Stimulated activated CD8-positive, alpha-beta memory T cell treated with anti-CD3 and anti-CD28 coated beads, Interleukin-12 subunit alpha, Interleukin-12 subunit beta, amount 100 ng/mL, for 1 hour (primary cell): ENCODE measurements at places on chromosomes 2 and 18.

DNA sequence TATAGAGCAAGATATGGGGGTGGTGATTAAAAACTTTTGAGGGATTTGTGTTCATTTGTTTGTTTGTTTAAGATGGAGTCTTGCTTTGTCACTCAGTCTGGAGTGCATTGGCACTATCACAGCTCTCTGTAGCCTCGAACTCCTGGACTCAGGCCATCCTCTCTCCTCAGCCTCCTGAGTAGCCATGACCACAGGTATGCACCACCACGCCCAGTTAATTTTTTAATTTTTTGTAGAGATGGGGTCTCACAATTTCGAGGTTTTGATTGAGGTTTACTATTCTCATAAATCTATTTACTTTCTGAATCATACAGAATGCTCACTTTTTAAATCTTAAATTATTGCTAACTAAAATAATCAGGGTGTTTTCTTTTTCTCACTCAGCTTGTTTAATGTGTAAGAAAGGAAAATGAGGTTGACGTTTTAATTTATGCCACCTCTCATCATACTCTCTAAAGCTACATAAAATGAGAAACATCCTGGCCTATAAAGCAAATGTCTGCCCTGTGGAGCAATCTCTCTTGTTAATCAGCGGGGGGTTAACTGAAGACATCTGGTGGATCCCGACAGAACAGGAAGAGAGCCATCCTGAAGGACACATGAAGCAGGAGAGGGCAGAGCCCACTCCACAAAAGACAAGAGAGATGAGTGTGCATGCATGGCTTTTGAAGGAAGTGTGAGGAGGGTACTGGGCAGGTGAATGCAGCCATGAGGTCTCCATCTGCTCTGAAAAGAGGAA, 589.1 kb upstream of the SLC8A1 start:
- DNase-seq = no peak

DNA sequence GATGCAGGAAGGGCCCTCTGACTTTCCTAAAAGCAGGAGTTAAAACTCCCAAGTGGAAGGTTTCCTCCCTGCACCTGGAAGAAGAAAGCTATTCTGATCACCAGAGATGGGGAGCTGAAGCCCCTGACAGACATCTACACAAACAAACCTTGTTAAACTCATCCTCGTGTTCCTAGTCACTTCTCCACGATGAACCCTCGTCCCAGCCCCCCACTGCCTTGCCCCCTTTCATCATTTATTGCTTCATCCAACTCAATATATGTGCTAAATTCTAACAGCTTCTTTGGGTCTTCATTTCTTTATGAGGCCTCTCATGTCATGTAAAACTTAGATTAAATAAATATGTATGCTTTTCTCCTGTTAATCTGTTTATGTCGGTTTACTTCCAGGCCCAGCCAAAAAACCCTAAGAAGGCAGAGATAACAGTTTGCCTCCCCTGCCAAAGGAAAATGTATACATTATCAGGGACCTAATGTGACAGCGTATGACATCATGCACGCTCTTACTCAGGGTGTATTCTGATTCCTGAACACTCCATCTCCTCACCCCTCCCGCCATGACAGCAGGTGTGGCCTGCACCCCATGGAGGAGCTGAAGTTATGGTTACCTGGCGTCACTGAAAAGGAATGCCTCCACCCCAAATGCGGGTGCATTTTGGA, 287.2 kb downstream of the STK39 start:
- DNase-seq = no peak

DNA sequence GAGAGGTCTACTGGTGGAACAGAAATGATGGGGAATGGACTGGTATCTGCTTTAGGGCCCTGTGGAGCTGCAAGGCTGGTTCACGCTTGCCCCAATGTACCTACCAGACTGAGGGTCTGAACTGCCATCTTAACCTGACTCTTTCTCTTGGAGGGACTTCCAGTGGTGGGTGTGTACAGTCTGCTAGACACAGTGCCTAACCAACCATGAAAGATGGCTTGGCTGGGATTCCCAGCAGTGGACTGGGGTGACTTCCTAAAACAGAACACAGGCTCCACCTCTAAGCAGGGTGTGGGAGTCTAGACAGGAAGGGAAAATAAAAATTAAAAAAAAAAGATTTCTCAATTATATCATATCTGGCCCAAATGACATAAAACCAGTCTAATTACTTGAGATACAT, 25.5 kb upstream of the MYO3B start:
- no peak for DNase-seq

- no peak for DNase-seq
Measured at GRCh38 chr2:99771681-99772333, 282.0 kb upstream of the REV1 start.

- no peak for DNase-seq
Measured at GRCh38 chr18:32905651-32906050, 132.8 kb upstream of the KLHL14 start.

DNA sequence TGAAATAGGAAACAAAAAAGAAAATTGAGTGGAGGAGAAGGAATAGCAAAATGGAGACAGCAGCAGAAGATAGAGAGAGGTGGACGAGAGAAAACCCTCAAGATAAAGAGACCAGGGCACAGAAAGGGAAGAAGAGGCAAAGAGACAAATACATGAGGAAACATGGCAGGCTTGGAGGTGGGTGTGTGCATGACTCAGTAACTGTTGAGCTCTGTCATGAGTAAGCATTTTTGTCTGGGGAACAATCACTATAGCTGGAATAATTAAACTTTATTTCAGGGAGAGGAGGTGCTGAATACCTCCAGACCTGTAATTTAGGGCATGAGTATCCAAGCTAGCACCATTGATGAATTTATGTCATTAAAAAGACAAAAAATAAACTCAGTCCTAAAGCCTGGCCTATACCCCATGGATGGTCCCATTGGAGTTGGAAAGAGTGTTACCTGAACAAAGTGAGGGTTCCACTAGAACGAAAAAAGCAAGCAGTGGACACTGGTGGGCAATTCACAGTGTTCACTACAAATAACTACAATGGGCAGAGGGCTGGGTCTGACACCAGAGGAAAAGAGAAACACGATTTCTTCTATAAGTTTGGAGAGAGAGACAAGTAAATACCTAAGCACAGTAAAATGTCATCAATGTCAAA, 145.5 kb downstream of the ADCYAP1 start:
- no peak for DNase-seq

DNA sequence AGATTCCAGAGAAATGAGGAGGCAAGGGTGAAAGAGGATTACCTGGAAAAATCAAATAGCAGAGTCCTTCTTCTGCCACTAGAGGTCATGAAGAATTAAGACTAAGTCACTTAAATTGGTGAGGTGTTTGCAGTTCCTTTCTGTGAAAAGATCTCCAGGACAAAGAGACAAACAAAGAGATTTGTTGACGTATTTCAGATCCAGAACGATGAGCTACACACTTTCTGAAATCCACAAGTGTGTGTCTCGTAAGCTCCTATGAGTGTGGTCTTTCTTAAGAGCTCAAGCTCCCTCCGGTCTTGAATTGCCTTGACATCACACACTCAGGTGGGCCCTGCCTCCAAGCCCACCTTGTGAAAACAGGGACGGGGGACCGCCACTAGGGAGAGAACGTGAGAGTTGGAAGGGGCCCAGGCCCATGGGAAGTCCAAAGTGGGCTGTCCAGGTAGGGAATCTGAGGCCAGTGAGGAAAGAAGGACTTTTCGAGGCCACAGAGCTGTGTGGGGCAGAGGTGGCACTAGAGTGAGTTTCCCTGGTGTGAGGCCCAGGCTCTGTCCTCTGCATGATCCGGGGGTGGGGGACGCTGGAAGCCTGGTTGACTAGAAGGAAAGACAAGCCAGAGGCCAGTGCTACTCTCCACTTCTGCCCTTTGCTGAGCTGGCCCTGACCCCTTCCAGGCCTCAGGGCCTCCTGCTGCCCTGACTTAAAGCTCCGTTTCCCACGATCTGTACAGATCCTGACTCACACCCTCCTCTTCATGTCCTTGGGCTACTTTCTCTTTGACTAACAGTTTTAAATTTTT, 168.1 kb upstream of the NCK2 start:
- DNase-seq = no peak

- no peak for DNase-seq
Measured at GRCh38 chr18:36464126-36464651, 166.7 kb downstream of the FHOD3 start.

DNA sequence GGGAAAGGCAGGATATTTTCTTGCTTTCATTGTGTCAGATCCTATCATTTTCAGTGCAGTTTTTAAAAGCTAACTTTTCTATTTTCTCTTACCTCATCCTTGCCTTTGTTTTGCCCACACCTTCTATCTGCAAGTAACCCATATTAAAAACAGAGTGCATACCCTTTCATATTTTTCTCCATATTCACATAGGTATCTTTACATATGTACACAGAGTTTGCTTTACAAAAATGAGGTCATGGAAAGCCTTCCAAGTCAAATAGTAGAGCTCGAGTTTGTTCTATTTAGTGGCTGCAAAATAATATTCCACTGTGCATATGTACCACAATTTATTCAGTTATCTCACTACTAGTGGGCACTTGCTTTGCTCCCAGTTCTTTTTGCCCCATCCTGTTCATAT, 3.9 kb upstream of the DHRS9 start:
- no peak for DNase-seq

DNA sequence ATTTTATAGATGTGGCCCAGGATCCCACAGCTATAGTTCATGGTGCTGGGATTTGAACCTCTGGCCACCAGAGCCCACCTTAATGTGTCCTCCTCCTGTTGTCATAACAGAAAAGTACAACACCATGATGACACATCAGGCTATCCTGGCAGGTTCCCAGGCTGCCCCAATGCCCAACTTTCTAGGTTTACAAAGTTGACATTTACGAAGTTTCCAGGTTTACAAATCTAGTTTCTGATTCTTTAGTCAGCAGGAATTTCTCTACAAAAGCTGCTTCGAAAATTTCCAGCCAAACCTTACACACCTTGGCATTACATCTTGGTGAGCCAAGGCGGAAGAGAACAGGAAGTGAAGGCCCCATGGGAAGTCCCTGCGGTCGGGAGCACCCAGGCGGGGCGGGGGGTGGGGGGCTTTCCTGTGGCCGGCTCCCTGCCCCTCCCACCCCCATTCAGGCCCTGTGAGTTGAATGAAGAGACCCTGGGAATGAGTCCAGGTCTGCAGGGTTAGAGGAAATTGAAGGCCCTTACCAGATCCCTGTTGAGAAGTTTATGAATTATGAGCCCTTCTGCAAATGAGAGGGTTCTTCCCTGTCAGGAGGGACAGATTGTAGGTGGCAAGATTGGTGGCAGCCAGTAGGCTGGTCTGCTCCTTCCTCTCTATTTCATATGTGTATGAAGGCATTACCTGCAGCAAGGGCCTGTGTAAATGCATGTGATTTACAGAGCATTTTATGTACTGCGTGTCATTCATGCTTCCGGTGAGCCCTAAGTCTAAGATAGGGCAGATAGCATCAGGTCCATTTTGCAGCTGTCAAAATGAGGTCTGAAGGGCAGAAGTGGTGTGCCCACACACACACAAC, 11.1 kb upstream of the IL1RN start:
- DNase-seq = no peak

DNA sequence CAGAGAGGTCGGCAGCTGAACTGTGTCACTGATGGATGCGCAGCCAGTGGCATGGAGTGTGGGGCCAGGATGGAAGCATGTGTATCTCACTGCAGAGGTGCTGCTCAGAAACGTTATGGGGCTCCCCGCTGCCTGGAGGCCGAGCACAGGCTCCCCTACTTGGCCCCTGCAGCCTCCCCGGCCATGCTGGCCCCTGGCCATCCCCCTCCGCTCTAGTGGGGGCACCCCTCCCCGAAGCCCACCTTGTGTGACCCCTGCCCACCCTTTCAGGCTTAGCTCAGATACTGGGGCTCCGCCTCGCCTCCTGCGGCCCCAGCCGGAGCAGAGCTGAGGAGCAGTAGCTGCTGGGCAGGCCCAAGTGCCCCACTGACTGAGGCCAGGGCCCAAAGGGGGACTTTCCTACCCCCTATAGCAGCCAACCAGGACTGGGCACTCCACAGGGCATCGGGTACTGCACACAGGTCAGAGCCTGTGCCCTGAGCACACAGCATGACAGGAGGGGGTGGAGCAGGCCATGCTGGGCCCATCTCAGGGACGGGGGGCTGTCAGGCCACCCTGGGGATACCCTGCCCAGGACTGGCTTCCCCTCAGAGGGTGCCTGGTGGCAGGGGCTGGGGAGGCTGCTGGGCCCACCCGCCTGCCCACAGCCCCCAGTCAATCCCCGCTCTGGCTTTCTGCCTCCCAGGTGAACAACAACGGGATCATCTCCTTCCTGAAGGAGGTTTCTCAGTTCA, 31.3 kb downstream of the SNED1 start:
- DNase-seq = no peak

GRCh38 chr18:50844960-50845359, 25.1 kb upstream of the MRO start:
- no peak for DNase-seq

GRCh38 chr2:172098287-172098649, 4.4 kb downstream of the DLX2 start:
- no peak for DNase-seq

DNA sequence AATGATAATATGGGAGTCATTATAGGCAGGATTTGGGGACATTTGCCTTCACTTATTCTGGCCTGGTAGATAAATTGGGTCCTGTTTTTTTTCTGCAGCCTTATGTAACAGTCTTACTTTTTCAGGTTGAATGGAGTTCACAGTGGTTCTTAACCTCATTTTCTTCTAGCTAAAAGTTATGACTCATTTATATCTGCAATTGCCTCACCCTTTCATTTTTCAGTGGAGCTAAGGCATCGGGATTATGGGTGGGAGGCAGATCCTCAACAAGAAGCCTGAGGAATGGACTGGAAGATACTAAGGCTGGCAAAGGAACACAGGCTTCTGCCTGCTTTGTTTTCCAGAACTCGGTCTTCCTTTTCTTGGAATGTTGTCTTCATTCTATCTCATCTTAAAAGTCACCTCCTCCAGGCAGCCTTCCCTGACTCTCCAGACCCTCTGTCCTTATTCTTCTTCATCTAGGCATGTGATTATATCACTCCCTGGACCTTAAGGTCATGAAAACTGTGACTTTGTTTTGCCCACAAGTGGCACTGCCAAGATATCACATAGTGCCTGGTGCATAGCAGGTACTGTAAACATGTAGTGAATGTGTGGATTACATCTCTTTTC, 41.0 kb upstream of the ACSL3 start:
- no peak for DNase-seq

DNA sequence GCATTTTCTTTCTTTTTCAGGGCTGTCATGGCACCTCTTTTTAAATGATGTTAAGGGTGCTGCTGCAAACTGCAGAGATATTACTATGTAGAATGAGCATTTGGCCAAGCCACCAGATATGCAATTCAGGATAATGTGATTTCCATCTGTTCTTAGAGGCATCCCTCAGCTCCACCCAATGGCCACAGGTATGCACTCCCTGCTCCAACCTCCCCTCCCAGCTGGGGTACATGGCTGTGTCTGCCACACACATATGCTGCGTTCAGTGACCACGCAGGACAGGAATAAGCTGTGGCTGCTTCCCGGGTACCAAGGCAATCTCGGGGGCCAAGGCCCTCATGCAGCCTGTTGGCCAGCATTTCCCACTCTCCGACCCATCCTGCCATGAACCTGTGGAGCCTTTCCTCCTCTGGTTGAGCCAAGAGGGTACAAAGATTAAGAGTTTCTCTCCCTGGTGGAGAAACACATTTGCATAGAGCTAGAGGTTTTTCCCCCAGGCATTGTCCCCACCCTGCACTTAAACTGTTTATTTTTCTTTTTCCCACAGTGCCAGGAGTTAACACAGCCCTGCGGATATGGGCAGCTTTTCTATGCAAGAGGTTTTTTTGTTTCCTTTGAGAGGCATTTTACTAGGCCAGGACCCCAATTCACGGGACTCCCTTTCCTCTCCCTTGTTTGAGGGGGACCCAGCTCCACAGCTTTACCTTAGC, 147.0 kb downstream of the GCA start:
- no peak for DNase-seq

GRCh38 chr2:241033336-241033987, 35.0 kb downstream of the SNED1 start:
- no peak for DNase-seq
